ENCODE measurements at places on chromosomes 13 and 19.

GRCh38 chr19:6199240-6199994 is 64.0 kb downstream of the ACSBG2 start:
- peak; percentile 70 for DNase-seq

DNA sequence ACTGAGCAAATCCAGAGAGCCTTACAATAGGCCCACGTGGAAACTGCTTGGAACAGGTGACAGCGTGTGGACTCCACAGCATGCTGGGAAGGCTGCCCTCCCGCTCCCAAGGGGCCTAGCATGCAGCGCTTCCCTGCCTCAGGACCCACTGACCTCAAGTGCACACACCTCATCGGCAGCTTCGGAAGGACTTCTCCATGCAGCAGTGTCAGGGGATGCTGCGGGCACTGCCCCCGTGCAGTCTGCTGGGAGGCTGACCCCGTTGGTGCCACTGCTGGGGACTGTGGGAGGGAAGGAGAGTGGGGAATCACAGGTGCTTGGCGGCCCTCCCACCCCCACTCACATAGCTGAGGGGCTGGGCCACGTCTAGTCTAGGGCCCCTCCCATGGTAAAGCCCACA is 17.2 kb downstream of the CAPS start:
- DNase-seq: no peak

DNA sequence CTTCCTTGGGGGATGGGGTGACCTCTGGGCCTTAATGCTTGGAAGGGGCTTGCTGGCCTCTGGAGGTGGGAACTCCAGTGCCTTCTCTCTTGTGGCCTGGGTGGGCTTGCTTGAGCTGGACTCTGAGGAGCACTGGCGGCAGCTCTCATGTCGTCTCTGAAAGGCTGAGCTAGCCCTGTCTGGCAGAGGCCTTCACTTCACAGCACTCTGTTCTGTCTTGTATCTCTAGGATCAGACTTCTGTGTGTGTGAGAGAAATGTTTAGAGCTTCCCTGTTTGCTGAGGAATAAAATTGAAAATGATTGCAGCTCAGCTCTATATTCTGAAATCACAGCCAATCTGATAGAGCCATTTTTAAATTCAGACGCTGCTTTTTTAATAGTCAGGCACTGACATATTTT is 185.3 kb downstream of the KCNRG start:
- no peak for DNase-seq

DNA sequence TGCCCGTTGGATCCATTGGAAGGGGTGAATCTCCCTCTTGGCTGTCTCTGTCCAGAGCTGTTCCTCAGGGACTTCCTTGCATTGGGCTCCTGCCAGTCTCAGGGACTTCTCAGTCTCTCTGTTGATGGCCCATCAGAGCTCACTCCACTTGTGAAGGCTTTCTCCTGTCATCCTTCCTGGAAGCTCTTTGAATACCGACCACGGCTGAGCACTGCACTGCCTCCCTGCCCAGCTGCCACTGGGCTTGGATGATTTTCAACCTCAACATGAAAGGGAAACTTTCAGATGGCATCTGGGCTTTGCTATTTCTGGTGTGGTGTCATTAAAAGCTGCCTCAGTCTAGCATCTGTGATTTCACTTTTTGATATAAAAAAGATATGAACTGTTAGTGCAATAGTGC is 66.1 kb upstream of the ANKRD10 start:
- DNase-seq: no peak

DNA sequence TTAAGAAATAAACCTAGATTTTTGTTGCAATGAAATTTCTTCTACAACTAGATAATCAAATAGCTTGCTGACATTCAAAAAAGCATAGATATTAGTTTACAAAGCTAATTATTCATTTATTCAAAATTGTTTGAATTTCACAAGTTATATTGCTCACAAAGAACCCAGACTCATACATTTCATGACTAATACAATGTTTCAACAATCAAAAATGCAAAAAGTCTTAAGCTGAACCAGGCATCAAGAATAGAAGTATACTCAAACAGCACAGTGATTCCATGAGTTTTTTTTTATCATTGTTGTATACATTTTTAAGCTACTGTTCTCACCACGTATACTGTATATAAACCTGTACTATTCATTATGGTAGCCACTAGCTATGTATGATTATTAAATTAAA is 51.0 kb downstream of the DIAPH3 start:
- DNase-seq: no peak

GRCh38 chr13:51804295-51805172 is 571 bp upstream of the DHRS12 start:
- DNase-seq: no peak

- no peak for DNase-seq
These were observed 94.3 kb upstream of the IRS2 start for GRCh38 chr13:109880371-109881346.

DNA sequence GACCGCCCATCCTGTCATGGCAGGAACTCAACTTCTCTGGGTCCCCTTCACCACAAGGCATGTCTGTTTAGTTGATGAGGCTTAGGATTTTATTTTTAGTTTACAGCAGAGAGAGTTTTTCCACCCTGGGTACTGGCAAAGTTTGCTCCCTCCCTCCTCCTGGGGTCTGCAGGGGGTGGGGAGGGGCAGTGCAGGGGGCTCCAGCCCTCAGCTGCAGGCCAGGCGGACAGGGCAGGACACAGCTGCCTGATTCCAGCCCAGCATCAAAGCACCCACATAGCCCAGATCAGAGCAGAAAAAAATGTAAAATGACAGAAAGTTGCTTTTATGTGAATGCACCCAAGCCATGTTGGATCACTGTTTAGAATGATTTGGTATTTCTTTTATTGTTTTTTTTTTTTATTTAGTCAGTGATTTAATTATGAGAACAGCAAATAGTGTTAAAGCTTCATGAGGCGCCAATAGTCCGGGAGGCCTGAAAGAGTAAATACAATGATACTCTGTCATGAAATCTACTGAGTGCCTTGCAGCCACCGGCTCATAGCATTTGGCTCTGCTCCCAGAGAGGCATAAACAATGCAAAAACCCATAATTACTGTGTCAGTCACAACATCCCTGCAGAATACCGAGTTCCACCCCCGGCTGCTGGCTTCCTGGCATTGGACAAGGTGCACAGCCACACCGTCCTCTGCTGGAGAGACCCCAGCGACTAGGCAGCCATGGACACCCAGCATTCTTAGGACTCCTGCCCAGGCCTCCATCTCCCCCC is 923.5 kb downstream of the UQCRFS1 start:
- peak; percentile 58 for DNase-seq

DNA sequence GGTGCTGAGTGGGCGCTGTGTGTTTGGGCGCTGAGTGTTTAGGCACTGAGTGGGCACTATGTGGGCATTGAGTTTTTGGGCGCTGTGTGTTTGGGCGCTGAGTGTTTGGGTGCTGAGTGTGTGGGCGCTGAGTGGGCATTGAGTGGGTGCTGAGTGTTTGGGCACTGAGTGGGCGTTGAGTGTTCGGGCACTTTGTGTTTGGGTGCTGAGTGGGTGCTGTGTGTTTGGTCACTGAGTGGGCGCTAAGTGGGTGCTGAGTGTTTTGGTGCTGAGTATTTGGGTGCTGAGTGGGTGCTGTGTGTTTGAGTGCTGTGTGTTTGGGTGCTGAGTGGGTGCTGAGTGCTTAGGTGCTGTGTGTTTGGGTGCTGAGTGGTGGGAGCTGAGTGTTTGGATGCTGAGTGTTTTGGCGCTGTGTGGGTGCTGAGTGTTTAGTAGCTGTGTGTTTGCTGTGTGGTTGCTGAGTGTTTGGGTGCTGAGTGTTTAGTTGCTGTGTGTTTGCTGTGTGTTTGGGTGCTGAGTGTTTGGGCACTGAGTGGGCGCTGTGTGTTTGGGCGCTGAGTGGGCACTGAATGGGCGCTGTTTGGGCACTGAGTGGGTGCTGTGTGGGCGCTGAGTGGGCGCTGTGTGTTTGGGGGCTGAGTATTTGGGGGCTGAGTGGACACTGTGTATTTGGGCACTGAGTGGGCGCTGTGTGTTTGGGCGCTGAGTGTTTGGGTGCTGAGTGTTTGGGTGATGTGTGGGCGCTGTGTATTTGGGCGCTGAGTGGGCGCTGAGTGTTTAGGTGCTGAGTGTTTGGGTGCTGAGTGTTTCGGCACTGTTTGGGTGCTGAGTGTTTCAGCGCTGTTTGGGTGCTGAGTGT is 47.2 kb upstream of the F7 start:
- no peak for DNase-seq

GRCh38 chr13:75666646-75667351 is 30.7 kb downstream of the LMO7 start:
- peak; percentile 43 for DNase-seq

GRCh38 chr13:30915691-30916541 is 9.8 kb downstream of the MEDAG start:
- DNase-seq: no peak

DNA sequence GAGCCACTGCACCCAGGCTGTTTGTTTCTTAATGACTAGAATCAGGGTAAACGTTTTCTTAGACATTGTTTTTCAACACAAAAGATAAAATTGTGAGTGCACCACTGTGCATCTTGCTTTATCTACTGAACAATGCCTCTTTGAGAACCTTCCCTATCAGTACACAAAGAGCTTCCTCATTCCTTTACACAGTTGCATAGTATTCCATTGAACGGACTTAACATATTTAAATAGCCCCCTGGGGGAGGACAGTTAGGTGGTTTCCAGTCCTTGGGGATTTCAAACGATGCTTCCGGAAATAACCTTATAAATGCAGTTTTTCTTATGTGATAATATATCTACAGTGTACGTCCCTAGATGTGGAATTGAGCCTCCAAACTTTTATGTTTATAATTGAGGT is 8.6 kb downstream of the POLD1 start:
- DNase-seq: no peak

DNA sequence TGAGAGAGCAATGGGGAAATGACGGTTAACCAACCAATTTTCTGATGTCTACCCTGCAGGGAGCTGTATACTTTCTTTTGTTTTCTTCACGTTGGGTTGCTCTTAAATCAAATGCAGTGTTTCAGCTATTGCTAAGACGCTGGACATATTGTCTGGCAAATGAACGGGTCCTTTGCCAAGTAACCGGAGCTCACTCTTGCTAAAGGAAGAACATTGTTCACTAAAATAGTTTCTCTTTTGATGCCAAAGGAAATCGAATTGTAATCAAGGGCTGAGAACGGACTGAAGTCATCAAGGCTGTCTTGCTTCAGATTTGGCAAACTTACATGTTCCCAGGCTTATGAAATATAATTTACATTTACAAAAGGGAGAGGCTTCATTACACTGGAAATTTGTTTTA is 142.3 kb upstream of the ARGLU1 start:
- DNase-seq: no peak

DNA sequence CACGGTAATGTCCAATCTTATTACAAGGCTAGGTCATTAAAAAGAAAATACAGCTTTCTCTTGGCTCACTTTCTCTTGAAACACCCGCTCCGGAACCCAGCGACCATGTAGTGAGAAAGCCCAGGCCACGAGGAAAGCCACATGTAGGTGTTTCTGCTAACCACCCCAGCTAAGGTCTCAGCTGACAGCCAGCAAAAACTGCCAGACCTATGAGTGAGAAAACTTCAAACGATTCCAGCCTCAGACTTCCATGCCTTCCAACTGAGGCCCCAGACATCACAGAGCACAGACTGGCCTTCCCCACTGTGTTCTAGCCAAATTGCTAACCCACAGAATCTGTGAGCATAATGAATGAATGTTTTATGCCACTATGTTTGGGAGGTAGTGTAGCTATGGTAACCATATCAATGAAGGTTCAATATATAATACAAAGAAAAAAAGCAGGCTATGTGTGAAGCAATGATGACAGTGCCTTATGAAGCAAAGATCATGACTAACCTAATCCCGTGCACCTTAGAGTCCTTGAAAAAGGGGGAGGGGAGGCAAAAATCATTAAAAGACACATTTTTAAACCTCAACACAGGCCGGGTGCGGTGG is 11.9 kb upstream of the TPTE2 start:
- DNase-seq: no peak

DNA sequence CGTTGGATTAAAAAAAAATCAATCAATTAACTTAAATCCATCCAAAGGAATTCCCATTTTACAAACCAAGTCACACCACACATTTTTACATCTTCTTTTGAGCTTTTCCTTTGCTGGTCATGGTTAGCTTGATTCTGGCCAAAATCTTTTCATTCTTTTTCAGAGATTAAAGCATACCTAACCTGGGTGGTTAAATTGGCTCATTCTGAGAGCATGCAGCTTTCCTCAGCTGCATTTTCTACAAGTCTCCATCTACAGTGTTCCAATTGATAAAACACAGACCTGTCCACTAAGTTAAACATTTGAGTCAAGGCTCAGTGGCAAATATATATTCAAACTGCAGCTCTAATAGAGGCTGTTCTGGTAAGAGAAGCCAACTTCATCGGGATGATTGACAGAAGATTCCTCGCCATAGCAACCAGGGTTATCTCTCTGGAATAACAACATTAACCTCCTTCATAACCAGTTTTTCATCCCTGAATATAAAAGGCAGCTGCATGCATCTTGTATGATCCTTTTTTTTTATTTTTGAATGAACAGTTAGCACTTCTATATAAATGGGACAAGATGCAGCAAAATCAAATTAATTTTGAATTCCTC is 106.2 kb downstream of the DNAJC15 start:
- DNase-seq: no peak

GRCh38 chr13:89514534-89515312 is 1832.8 kb upstream of the MIR17HG start:
- peak; percentile 94 for DNase-seq

DNA sequence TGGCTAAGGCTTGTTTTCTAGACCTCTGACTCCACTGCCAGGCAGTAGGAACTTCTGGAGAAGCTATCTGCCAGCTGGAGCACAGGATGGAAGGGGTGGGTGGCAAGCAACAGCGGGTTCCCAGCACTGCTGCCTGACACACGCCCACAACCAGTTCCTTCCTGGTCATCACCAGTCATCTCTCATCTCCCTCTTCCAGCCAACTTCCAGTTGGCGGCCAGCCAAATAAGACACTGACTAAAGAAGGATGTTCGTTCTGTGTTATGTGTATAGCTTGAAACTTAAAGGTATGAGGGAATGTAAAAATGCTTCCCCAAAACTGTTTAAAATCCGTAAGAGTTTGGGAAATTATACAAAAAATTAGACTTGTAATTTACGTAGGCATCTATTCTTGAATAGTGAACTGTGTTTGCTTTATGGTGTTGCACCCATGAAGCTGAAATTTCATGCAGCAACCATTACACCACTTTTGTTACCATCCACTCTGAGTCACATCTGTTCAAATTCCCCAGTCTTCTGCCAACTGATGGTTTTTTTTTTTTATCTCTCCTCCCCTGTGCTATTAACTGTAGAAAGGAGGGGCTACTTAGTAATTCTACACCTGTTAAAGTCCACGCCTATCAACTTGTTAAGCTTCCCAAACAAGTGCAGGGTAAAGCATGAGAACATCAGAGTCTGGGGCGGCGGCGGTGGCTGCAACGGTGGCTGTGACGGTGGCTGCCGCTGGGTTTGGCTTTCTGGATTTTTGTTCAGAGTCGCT is 86.2 kb upstream of the FRY start:
- DNase-seq: peak; percentile 69

DNA sequence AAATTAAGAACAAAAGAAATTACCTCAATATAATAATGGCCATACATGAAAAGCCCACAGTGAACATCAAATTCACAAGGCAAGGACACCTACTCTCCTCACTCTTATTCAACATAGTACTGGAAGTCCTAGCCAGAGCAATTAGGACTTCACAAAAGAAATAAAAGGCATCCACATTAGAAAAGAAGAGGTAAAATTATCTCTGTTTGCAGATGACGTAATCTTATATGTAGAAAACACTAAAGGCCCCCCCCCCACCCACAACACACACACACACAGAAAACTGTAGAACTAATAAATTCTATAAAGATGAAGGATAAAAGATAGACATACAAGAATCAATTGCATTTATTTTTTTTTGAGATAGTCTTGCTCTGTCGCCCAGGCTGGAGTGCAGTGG is 25.5 kb upstream of the LATS2 start:
- DNase-seq: no peak

GRCh38 chr13:76894401-76895110 is 8.4 kb upstream of the KCTD12 start:
- DNase-seq: no peak

GRCh38 chr19:9808855-9809824 is 9.7 kb downstream of the FBXL12 start:
- DNase-seq: no peak
